ENCODE measurements at places on chromosomes 11 and 22.

DNA sequence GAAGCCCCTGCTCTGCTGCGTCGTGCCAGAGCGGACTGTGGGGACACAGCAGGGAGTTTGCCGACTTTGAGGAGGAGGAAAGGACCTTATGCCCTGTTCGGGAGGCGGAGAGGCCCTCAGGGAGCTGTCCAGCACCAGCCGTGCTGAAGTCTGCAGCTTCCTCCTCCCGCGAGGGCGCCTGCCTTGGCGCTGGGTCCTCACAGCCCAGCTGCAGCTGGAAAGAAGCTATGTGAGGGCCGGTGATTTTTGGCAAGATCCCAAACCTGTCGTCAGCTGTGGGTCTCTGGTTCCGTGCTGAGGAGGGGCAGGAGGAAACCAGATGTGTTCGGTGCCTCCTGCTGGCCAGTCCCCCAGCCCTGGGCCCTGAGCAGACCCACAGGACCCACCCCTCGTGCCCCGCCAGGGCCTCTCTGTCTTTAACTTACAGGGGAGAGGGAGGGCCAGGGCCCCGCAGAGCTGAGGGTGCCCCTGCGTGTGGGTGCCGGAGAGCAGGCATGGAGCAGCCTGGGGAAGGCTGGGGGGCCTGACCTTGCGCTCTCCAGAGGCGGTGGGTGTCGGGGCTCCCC lies 12.0 kb downstream of the BRSK2 start:
- DNase-seq = no peak

DNA sequence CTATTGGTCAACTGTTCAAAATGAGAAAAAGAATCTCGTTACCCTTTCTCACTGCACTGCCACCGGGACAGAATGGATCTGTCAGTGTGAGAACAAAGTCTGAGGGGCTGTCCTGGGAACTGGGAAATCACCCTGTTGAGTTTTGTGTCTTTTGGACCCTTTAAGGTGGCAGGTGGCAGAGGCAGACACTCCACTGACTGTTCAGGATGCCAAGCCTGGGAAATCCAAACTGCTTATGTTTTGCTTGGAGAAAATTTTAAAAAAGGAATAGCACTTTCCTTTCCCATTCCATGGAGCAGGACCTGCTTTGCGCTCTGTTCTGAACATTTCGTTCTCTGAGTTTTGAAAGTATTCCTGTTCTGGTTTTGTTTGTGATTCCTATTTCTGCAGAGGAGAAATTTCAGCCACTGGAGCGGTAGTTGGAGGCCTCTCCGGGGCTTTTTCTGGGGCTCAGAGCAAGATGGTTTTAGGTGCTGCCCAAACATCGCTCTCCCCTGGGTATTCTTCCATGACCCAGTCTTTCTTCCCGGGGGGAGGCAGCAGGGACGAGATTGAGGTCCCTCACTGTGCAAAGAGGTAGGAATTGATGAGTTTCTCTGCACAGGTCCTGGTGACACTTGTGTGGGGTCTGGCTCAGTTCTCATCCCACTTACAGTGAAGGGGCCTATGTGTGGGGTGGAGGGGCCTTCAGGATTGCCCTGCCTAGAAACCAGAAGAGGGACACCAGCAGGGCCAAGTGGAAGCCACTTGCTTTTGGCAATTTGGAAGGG lies 138.5 kb upstream of the SYT13 start:
- no peak for DNase-seq

- no peak for DNase-seq
These were observed 118.1 kb downstream of the CCDC34 start for GRCh38 chr11:27244900-27245299.

- DNase-seq = no peak
These were observed 27.6 kb downstream of the PLA2G6 start for GRCh38 chr22:38153821-38154562.

GRCh38 chr11:84035645-84036044 lies 749.5 kb upstream of the CCDC90B start:
- no peak for DNase-seq

GRCh38 chr11:70036971-70037882 lies 40.9 kb upstream of the ANO1 start:
- DNase-seq = no peak

DNA sequence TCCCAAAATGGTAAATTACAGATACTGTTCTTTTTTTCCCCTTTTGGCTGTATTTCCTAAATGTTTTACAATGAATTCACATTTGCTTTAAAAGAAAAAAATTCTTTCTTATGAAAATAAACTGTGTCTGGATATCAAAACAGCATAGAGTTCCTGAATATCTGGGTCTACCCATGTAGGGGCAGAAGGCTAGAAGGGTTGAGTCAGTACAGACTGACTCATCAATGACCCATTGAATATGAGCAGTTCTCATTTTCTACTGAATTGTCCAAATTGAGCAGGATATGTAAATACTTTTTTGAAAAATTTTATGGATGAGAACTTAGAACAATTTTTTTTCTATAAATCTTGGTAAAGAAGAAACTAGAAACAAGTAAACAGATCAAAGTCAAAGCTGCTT lies 16.3 kb upstream of the C11orf87 start:
- DNase-seq = no peak

GRCh38 chr11:67486481-67487195 lies 3.8 kb downstream of the AIP start:
- DNase-seq = no peak

DNA sequence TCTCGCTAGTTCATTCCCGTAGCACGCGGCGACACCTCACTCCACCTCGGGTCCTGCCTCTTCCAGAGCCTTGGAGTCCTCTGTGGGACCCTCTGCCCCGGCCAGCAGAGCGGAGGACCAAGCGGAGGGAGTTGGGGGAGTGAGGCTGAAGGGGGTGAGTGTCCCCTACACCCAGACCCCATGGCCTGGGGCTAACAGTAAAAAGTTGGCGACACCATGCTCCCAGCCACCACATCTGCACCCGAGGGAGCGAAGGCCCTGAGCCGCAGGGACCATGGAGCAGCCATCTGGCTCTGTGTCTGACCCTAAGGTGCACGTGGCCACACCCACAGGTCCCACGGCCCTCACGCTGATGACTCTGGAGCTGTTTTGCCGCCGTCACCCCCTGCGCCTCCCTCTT lies 293.8 kb downstream of the BRD1 start:
- DNase-seq = no peak
